ENCODE measurements at places on chromosomes 12 and 14.

- no peak for DNase-seq
Measured at GRCh38 chr12:125096894-125097293, 31.7 kb downstream of the AACS start.

- DNase-seq: no peak
Measured at GRCh38 chr14:83419420-83419819, 1885.8 kb upstream of the SEL1L start.

DNA sequence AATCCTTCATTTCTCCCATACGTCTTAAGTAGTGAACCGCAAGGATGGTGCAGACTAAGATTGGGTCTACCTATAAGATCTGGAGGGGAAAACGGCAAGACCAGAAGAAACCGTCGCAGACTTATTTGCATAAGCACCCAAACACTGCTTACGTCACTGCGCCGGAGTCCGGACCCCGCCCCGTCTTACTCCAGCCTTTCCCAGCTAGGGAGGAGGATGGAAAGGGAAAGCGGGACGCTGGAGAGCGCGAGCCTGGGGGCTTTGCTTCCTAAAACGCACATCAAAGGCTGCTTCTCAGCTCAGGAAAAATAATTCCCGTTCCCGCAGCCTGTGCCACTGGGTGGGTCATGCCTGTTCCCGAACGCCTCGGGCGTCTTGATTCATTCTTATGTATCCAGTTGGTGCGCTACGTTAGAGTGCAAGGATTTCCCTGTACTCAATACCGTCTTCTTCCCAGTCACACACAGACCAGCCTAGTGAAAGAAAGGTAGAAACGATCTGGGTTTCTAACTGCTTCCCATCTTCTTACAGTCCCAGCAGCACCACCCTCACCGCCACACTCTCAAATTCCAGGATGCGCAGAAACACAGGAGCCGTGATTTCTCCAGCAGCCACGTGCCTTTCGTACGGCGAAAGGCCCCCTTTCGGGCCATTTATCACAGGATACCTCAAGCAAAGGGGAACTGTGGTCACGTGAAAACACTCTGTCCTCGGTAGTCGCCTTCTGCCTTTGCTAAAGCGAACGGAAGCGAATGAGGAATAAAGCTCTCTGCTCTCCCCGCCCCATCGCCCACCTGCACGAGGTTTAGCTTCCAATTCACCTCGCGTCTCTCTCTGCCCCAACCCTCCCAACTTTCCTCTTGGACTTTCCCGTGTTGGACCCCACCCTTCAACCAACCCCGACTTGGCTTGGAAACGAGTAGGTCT lies 1.1 kb downstream of the SLC6A15 start:
- peak; percentile 50 for DNase-seq

GRCh38 chr12:104562763-104563162 lies 106.0 kb downstream of the CHST11 start:
- DNase-seq: no peak

- no peak for DNase-seq
Measured at GRCh38 chr14:72097173-72097783, 165.0 kb downstream of the RGS6 start.

- no peak for DNase-seq
Measured at GRCh38 chr12:8453021-8453513, 2.7 kb upstream of the CLEC6A start.

GRCh38 chr14:50955373-50956043 lies 11.2 kb upstream of the PYGL start:
- peak; percentile 52 for DNase-seq

- no peak for DNase-seq
Measured at GRCh38 chr14:66228267-66228970, 257.8 kb upstream of the CCDC196 start.

DNA sequence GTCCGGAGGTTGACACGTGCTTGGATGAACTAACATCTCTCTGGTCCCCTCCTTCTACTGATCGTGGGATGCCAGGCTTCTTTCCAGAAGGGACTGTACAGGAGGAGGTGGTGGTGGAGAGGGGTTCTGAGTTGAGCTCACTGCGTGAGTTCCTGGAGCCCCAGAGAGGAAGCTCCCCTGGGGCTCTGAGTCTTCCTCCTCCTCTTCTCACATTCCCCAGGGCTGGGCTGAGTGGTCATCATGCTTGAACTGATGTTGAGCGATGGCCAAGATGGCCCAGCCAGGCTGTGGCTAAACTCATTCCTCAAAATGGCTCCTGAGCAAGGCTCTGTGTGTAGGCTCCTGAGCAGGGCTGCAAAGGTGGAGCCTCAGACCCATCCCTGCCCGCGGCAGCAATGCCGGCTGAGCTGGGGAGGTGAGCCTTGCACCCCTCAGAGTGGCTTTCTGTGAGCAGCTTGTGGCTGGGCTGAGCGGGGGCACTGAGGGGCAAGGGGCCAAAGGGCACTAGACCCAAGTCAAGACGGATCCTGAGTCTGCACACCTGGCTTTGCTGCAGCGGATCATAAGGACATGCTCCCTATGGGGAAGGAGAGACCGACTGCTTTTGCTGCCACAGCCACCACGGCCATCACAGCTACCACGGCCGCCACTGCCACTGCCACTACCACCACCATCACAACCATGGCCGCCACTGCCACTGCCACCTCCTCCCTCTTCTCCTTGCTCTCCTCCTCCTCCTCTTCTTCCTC lies 35.4 kb downstream of the MEG3 start:
- no peak for DNase-seq

DNA sequence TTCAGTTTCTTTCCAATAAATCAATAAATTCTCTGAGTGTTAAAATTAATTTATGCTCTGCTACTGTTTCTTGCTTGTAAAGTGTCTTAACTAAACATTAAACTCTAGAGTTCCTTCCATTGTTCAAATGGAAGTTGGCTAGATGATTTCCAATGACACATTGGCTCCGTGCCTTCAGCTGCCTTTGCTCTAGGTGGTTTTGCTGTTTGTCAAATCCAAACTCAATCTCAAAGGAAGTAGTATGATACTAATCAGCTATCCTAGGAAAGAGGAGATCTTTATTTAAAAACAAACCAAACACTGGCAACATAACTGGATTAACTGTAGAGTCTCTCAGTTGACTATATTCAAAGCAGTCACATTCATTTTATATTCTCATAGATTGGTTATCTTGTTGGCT lies 356.4 kb downstream of the FOXG1 start:
- no peak for DNase-seq

DNA sequence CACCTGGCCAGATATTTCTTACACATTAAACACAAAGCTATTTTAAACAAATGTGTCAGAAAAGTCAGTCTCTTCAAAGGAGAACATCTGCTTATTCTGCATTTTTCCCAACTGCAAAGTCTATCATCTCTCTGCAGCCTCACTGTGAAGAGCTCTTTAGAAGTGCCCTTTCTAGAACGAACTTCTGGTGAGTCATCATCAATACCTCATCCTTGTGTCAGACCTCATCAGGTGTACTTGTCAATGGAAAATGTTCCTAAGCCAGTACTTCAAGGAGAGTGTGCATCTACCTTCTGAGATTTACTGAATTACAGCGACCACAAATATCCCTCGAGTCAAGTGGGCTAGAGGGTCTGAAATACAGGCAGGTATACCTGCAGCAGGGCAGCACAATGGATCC lies 457.3 kb downstream of the LRIG3 start:
- no peak for DNase-seq

DNA sequence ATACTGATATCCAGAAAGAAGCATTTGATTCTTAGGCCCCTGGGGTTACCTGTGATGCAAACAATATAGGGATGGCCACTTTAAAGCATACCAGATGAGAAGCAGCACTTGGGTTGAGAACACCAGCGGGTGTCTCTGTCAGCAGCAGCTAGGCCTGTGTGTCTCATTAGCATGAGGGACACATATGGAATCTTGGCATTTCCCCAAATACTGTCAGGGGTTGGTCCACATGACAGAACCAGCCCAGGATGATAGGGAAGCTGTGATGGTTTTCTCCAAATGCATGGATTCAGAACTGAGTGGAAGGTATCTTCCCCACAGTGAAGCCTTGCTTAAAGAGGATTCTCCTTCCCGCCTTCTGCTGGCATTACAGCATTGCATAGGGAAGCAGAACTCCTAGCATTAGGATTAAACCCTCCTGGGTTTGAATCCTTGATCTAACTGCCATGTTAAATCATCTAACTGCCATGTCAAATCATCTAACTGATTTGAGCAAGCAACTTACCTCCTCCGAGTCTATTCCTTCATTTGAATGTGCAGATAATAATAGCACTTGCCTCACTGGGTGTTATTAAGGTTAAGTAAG lies 111.5 kb upstream of the WSCD2 start:
- DNase-seq: no peak

GRCh38 chr12:131103669-131104462 lies 150.2 kb downstream of the ADGRD1 start:
- DNase-seq: no peak

GRCh38 chr12:41967668-41968500 lies 176.8 kb downstream of the GXYLT1 start:
- no peak for DNase-seq

DNA sequence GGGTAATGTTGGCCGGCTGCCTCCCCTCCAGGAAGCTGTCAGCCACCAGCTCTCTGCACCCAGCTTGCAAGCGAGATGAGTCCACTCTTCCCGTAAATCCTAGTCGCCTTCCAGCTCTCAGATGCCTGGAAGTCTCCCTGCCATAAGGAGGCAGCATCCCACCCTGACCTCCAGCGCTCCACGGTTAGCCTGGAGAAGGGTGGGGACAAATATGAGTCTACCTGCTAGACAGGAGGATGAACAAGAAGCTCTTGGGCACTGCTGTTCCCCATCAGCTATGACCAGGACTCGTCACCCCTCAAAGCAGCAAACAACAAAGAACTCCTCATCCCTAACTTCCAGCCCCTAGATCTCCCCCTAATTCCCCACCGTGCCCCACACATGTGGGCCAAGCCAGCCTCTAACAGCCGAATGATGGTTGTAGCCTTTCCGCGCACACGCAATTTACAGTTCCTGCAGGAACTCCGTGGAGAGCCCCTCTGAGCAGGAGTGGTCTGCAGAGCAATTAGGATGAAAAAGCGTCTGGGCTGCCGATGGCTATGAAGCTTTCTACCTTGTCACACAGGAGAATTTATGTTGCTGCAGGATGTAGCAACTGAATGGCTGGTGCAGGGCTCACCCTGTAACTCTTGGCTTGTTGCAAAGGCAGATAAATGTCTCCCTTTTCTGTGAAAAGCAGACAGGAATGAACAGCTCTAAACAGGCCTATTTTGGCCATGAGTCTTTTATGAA lies 181.4 kb downstream of the GLT1D1 start:
- DNase-seq: no peak

DNA sequence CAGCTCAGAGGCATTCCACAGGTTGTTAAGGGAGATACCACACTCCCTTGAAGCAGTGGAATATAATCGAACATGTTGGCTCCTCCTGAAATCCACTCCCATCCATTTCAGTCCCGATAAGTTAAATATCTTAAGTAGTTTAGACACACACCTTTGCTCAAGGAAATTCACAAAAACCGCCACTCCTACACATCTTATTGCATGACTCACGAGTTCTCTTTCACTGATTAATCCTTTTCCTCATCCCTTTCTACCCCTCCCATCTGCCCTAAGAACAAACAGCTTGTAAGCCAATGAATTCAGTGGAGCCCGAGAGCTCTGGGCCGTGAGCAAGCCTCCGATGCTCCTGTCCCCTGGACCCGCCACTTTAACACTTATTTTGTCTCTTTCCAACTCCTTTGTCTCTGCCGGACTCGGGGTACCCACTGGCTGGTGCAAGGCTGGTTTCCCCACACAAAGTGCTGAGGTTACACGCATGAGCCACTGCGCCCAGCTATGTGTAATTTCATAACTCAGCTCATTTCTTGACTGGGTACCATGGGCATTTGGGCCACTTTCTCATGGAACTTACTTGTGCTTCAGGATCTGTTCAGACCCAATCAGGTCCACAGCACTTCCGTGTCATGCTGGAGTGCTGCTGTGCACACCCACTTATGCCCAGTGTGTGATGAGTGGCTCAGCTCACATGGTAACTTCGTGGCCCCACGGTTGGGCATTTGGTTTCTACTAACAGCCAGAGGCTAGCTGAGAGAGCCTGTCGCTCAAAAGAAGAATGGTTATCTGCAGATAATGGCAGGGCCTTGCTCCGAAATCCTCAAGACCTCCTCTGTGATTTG lies 171.8 kb upstream of the ALG10B start:
- DNase-seq: no peak

DNA sequence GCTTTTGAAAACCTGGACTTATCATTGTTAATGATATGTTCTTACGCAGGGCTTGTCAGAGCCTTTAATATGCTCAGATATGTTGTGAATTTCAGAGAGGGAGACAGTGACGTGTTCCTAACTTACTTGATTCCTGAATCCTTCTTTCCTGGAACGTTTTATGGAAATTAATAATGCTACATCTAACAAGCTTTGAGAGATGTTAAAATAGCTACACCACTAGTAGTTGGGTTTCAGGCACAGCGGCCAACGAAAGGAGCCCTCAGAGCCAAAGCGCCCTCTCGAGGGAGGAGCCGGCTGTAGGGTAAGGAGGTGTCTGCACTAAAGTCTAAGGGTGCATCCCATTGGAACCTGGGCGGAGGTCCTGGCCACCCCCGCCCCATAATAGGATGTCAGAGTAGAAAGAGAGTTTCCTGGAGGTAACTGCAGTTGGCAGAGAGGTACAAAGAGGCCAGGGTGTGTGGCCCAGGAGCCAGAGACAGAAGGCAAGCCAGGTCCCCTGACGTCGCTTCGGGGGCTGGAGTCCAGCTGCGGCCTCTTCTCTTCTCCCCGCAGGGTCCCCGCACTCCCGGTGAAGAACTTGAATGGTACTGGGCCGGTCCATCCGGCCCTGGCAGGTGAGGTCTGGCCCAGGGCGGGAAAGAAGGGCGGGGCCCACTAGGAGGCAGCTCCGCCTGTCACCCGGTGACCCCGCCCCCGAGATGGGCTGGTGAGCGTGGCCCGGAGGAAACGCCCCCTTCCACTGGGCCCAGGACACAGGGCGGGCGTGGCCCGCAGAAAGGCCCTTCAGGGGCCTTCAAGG lies 36.3 kb downstream of the DTX1 start:
- no peak for DNase-seq

- DNase-seq: no peak
Measured at GRCh38 chr12:13386323-13387039, 190.0 kb downstream of the EMP1 start.

GRCh38 chr12:132614029-132614428 lies 3.6 kb upstream of the LRCOL1 start:
- no peak for DNase-seq

GRCh38 chr12:132904718-132905328 lies 17.4 kb upstream of the CHFR start:
- peak; percentile 38 for DNase-seq

GRCh38 chr12:114006482-114007425 lies 40.6 kb upstream of the RBM19 start:
- DNase-seq: no peak
